Osteoblast (primary cell): ENCODE measurements at places on chromosomes 12 and 14. TPM values are rescaled to one million over a fixed set of nuclear protein-coding genes. Genes with fewer than 3 reads are reported as not detected.

GRCh38 chr12:104534162-104534856 lies 77.6 kb downstream of the CHST11 start:
- H3K4me3 ChIP-seq = no peak overlapping the region
- H3K36me3 ChIP-seq = no peaks in the 10 kb centered on the region
- no peak for DNase-seq
- no peaks in the 10 kb centered on the region for H3K27me3 ChIP-seq
- peaks cover 5% of the 10 kb centered on the region for H3K4me1 ChIP-seq

GRCh38 chr12:62258941-62259630 lies 1.1 kb upstream of the USP15 start:
- peaks cover 10% of the 10 kb centered on the region for H3K4me1 ChIP-seq
- peak overlapping the region; percentile 97 for H3K4me3 ChIP-seq
- H3K27ac ChIP-seq = peak overlapping the region; percentile 85

DNA sequence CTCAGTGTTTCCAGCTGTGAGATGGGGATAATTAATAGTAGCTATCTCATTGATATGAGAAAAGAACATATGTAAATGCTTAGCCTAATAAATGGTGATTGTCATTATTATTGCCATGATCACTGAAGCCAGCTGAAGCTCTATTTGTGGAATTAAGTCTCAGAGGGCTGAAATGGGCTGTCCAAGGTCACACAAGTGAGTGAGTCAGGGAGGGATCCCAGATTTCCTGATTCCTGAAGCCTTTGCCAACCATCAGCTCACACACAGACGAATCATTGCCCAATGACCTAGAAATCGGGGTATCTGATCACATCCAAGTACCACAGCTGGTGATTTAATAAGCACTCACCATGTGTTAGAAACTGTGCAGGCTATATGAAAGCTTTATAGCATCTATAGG lies 21.6 kb upstream of the TMEM229B start:
- H3K27me3 ChIP-seq = peaks cover 10% of the 10 kb centered on the region
- H3K4me3 ChIP-seq = no peak overlapping the region
- H3K27ac ChIP-seq = no peak overlapping the region
- no peaks in the 10 kb centered on the region for H3K36me3 ChIP-seq
- DNase-seq = peak; percentile 80

DNA sequence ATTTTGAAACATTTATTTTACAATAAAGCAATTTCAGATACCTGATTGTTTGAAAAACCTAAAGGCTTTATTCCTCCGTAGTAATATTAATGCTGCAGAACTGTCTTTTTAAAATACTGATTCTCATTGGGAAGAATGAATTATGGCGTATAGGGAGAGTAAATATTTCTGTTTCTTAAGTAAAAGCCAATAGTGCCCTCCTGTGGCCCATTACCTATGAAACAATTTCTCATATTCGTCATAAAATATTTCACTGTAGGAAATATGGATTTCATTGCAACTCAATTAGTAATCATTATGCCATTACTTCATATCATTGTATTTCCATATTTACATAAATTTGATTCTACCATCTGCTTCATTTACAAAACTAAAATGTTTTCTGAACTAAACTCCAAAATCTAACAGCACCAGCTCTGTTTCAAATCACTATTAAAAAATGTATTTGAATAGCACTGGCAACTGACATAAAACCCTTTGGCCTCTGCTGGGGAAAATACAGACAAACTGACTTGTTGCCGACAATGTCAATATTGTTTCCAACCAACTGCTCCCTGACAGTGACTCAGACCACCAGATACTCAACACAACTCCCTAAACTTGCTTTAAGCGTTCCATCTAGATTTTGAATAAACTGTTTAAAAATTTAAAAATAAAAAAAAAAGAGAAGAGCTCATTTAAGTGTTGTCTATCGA lies 290.3 kb downstream of the NAV3 start:
- H3K27ac ChIP-seq = no peak overlapping the region
- H3K4me3 ChIP-seq = no peak overlapping the region
- H3K4me1 ChIP-seq = peaks cover 4% of the 10 kb centered on the region
- no peaks in the 10 kb centered on the region for H3K27me3 ChIP-seq
- peak; percentile 17 for DNase-seq
- peaks cover 24% of the 10 kb centered on the region for H3K36me3 ChIP-seq

DNA sequence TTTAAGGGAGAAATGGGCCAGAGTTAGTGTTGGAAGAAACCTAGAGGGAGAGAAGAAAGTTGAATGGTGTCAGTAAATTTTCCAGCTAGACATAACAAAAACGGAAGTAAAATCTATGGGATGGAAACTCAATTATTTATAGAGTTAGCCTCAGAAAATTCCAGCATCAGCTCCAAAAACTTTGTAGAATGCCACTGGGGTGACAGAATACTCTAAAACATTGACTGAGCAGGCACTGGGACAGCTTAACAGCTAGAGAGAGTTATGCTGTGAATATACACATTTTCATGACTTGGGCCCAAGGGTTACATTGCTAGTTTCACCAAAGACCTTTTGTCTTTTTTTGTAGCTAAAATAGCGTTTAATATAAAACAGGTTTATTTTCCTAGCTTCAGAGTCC lies 226.3 kb downstream of the PHLDA1 start:
- no peak overlapping the region for H3K4me3 ChIP-seq
- no peak overlapping the region for H3K27ac ChIP-seq
- no peaks in the 10 kb centered on the region for H3K36me3 ChIP-seq
- no peaks in the 10 kb centered on the region for H3K4me1 ChIP-seq

GRCh38 chr12:28709986-28710685 lies 438.9 kb upstream of the FAR2 start:
- no peak overlapping the region for H3K4me3 ChIP-seq
- H3K27ac ChIP-seq = no peak overlapping the region
- H3K4me1 ChIP-seq = peaks cover 15% of the 10 kb centered on the region
- H3K36me3 ChIP-seq = no peaks in the 10 kb centered on the region

DNA sequence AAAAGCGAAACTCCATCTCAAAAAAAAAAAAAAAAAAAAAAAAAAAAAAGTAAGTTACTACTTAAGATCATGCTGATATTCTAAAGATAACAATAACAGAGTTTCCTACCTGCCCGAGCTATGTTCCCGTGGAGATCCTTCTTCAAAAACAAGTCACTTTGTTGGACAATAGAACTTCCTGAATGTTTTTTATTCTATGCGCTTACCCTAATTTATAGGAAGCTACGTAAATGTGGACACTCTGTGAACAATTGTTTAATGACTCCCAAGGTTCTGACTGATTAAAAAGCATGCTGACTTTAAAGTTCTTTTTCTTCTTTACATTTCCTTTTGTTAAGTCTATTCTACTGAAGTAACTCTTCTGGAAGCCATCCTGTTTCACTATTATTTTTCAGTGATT lies 52.5 kb downstream of the FGD4 start:
- peaks cover 18% of the 10 kb centered on the region for H3K4me1 ChIP-seq
- H3K27ac ChIP-seq = no peak overlapping the region
- no peak for DNase-seq
- no peaks in the 10 kb centered on the region for H3K27me3 ChIP-seq
- H3K4me3 ChIP-seq = no peak overlapping the region
- H3K36me3 ChIP-seq = no peaks in the 10 kb centered on the region

GRCh38 chr14:106831322-106831720 lies 1304.9 kb downstream of the TMEM121 start:
- no peaks in the 10 kb centered on the region for H3K36me3 ChIP-seq
- no peak overlapping the region for H3K4me3 ChIP-seq
- H3K27me3 ChIP-seq = no peaks in the 10 kb centered on the region
- no peak for DNase-seq
- no peak overlapping the region for H3K27ac ChIP-seq

DNA sequence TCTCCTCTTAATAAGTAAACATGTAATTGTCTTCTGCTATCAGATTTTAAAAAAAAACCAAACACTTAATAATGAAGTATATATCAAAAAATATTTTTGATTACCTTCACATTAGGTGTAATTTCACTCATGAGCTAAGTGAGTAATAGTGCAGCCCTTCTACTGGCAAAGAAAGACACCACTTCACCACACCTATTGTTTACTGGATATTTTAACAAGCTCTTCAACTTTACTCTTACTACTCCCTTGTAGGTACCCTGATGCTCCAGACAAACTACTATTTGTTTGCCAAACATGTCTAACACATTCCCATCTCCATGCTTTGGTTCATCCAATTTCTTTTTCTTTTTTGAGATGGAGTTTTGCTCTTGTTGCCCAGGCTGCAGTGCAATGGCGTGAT lies 36.9 kb upstream of the WDR89 start:
- H3K27me3 ChIP-seq = no peaks in the 10 kb centered on the region
- no peak for DNase-seq
- peaks cover 8% of the 10 kb centered on the region for H3K36me3 ChIP-seq

GRCh38 chr12:105910030-105910429 lies 228.7 kb downstream of the NUAK1 start:
- H3K36me3 ChIP-seq = no peaks in the 10 kb centered on the region
- no peak for DNase-seq
- no peaks in the 10 kb centered on the region for H3K27me3 ChIP-seq

DNA sequence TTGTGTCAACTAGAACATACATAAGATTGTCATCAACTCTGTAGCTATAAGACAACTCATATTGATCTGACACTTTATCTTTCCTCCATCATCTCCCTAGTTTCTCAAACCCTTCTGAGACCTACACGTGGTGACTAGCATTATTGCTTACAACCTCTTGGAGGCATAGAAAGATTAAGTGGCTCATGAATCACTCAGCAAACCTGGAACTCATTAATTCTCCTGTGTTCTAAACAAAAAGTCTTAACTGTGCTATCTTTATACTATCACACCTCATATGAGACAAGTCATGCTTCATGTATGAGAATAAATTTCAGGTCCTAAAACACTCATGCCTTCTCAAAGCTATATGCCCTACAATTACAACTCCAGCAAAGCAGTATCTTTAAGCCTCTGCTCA lies 408.6 kb upstream of the SYT1 start:
- H3K27ac ChIP-seq = no peak overlapping the region
- no peaks in the 10 kb centered on the region for H3K4me1 ChIP-seq

DNA sequence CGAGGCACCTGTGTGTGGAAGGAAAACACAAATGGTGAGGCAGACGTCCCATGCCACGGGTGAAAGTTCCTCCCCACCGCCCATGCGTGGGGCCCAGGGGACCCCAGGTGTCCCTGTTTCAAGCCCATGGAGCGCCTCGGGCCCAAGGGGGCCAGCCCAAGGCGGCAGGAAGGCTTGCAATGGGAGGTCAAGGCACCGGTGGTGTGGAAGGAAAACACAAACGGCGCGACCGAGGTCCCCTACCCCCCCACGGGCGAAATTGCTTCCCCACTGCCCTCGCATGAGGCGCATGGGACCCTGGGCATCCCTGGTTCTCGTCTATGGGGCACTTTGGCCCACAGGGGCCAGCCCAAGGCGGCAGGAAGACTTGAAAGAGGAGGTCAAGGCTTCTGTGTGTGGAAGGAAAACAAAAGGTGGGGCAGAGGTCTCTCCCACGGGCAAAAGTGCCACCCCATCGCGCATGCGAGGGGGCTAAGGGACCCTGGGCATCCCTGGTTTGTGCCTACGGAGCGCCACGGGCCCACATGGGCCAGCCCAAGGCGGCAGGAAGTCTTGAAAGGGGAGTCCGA lies 379.4 kb downstream of the ALG10 start:
- H3K36me3 ChIP-seq = no peaks in the 10 kb centered on the region
- DNase-seq = no peak
- H3K27ac ChIP-seq = no peak overlapping the region
- no peaks in the 10 kb centered on the region for H3K4me1 ChIP-seq
- H3K27me3 ChIP-seq = no peaks in the 10 kb centered on the region

- H3K27me3 ChIP-seq = no peaks in the 10 kb centered on the region
- H3K4me3 ChIP-seq = no peak overlapping the region
- peak; percentile 78 for DNase-seq
- H3K36me3 ChIP-seq = no peaks in the 10 kb centered on the region
- no peaks in the 10 kb centered on the region for H3K4me1 ChIP-seq
- H3K27ac ChIP-seq = no peak overlapping the region
Measured at GRCh38 chr12:72282721-72283120, 10.6 kb downstream of the TRHDE start.

DNA sequence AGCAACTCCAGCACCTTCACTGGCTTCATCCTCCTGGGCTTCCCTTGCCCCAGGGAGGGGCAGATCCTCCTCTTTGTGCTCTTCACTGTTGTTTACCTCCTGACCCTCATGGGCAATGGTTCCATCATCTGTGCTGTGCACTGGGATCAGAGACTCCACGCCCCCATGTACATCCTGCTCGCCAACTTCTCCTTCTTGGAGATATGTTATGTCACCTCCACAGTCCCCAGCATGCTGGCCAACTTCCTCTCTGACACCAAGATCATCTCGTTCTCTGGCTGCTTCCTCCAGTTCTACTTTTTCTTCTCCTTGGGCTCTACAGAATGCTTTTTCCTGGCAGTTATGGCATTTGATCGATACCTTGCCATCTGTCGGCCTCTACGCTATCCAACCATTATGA lies 6.8 kb downstream of the OR11G2 start:
- no peaks in the 10 kb centered on the region for H3K4me1 ChIP-seq
- H3K27ac ChIP-seq = no peak overlapping the region
- no peaks in the 10 kb centered on the region for H3K36me3 ChIP-seq
- H3K27me3 ChIP-seq = no peaks in the 10 kb centered on the region
- no peak for DNase-seq
- H3K4me3 ChIP-seq = no peak overlapping the region

Gene RFLNA
- 15.9 and 16.2 TPM in 2 replicates for total RNA-seq

Gene GOLGA3
- 102 and 127 TPM in 2 replicates for total RNA-seq

Gene DDN
- under 0.01 and 0.29 TPM in 2 replicates for total RNA-seq

Gene KERA
- total RNA-seq = not detected in 2 replicates

Gene OR11H12
- under 0.01 TPM in 2 replicates for total RNA-seq

Gene LRRK2
- total RNA-seq = 5.0 and 5.1 TPM in 2 replicates

Gene SRSF9
- total RNA-seq = 103 and 107 TPM in 2 replicates
